GM23338 (cell line): ENCODE measurements at places on chromosomes 2 and 18. TPM values are rescaled to one million over a fixed set of nuclear protein-coding genes. Genes with fewer than 3 reads are reported as not detected.

DNA sequence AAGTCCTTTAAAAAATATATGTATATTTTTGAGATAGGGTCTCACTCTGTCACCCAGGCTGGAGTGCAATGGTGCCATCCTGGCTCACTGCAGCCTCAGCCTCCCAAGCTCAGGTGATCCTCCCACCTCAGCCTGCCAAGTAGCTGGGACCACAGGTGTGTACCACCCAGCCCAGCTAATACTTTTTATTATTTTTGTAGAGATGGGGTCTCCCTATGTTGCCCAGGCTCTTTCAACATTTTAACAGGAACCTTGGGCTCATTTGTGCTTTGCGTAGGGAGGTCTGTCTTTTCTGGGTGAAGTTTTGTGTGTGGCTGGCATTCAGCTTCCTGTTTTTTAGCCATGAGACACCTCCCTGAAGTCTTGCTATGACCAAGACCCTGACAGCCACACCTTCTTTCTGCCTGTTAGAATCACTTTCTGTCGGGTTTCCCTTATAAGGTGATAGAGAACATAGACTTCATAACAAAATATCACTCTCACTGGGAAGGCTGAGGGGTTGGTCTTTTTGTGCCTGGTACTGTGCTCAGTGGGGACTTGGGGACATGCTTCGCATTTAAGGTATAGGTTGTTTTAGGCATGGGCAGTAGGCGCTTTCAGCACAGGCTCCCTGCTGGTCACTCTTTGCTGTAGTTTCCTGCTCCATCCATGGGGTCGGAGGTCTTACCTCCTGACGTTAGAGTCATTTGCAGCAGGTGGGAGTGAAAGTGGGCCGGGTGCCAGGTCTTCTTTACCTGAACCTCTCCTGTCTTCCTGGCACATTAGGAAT, 3.4 kb downstream of the RAB31 start:
- no peak overlapping the region for H3K4me3 ChIP-seq
- peaks cover 41% of the 10 kb centered on the region for H3K27me3 ChIP-seq
- H3K27ac ChIP-seq: no peak overlapping the region
- DNase-seq: no peak
- H3K36me3 ChIP-seq: no peaks in the 10 kb centered on the region

DNA sequence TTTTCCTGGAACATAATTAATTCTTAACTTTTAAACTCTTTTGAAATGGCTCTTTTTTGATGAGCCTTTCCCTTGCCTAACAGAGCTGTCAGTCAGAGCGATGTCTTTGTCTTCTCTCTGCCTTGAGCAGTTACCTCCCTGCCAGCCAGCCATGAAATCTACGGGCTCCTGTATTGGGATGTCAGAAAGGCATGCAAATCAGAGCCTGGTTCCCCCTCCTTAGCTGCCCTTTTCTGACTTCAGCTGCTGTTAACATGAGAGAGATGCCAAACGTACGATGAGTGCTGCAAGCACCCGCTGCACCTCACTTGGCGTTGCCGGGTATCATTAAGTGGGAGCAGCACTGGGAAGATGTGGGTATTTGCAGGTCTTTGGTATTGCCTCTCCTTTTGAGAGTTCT, 131.4 kb upstream of the BOD1L2 start:
- no peak overlapping the region for H3K27ac ChIP-seq
- H3K4me3 ChIP-seq: no peak overlapping the region
- DNase-seq: peak; percentile 37
- no peaks in the 10 kb centered on the region for H3K36me3 ChIP-seq
- 0 out of 2 replicates have a peak, but pooled peaks cover 12% of the 10 kb centered on the region for H3K4me1 ChIP-seq
- no peaks in the 10 kb centered on the region for H3K27me3 ChIP-seq

GRCh38 chr2:12809526-12809925, 92.8 kb downstream of the TRIB2 start:
- H3K4me1 ChIP-seq: peaks cover 8% of the 10 kb centered on the region
- no peak overlapping the region for H3K4me3 ChIP-seq
- no peak for DNase-seq

Gene ZNF892
- total RNA-seq: 13.3 and 17.9 TPM in 2 replicates
